COR-L47 (cell line): ENCODE measurements at places on chromosomes 4 and X.

GRCh38 chr4:60221866-60222265, 978.3 kb upstream of the ADGRL3 start:
- DNase-seq: no peak

DNA sequence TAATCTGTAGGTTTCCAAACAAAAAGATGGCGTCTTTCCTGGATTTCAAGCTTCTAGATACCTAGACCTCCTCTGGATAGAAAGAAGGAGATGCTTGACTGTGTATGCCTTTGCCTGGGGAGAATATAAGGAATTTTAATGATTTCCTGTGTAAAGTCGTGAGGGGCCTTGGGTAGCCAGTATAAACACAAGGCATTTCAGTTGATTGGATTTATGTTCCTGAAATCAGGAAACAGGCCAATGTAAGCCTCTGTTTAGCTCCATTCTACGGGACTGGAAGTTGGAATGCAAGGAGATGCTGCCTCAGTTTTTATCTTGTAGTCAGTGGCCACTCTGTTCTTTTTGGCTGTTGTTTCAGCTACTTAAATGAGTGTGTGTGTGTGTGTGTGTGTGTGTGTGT, 137.2 kb downstream of the GUCY2F start:
- DNase-seq: no peak

- DNase-seq: no peak
Observed at GRCh38 chr4:53633608-53634007, 42.3 kb upstream of the LNX1 start.

GRCh38 chrX:110944311-110944750, 148.7 kb upstream of the CHRDL1 start:
- DNase-seq: no peak

DNA sequence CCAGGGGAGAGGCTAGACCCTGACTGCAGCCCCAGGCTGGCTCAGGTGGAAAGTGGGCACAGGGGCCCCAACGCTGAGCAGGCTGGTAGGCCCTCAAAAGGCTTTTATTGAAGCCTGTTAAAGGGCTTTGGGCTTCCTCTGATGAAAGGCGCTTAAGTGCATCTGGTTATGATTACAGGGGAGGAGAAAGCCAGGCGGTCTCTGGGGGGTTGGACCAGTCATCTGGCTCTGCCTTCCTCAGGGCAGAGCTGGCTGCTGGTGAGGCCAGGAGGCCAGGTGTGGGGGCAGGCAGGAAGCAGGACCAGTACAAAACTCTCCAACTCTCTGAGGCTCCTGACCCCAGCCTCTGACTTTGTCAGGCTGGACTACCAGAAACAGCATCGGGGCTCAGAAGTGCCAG, 68.8 kb upstream of the BCOR start:
- no peak for DNase-seq

- DNase-seq: no peak
Observed at GRCh38 chrX:19799319-19800182, 87.8 kb downstream of the SH3KBP1 start.
